Stimulated activated CD4-positive, alpha-beta T cell treated with anti-CD3 and anti-CD28 coated beads, Interleukin-2, amount 100 ng/mL, for 24 hours (primary cell): ENCODE measurements at places on chromosomes 6 and 20.

- DNase-seq: peak; percentile 51
Observed at GRCh38 chr6:137926207-137926731, 59.2 kb downstream of the TNFAIP3 start.

- no peak for DNase-seq
Observed at GRCh38 chr6:37524025-37524969, 24.6 kb upstream of the CCDC167 start.

DNA sequence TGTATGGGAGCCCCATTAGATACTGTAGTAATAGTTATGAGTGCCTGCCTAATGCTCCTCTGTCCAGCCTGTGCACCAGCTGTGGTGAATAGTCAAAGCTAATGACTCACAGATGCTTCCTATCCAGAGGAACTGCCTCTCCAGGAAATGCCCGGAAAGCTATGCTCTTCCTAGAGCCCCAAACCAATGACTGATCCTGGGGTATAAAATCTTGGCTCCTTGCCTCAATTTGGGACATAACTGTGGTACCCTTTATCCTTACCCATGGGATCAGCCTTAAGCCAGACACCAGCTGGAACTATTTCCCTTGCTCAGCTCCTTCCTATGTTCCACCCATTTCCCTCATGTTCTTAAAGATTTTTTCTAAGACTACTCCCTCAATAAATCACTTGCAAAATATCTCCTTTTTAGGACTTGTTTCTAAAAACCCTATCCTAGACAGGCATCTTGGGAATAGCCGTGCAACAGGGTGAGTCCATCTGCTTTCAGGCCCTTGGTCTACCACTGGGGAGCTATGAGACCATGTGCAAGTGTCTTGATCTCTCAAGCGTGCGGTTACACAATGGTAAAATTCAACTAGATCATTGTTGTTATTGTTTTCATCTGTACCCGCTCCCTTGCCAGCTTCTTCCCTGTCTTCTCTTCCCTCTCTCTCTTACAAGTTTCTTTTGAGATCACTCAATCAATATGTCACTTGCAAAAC lies 283.7 kb downstream of the BTBD3 start:
- DNase-seq: no peak

DNA sequence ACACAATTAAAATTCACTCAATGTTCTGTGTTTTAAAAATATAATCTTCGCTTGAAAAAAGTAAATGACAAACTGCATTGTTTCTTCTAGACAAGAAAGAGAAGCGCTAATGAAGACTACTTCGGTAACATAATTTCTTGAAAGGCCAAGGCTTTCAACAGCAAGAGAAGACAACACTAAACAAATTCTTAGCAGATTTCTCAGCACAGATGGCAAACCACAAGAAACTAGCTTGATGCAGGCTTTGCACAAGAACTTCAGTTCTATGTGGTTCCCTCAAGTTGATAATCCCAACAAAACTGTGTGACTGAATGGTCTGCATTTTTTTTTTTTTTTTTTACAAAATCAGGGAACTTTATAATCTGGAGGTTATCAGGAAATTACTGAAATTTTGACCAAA lies 447.4 kb upstream of the NRSN1 start:
- no peak for DNase-seq

DNA sequence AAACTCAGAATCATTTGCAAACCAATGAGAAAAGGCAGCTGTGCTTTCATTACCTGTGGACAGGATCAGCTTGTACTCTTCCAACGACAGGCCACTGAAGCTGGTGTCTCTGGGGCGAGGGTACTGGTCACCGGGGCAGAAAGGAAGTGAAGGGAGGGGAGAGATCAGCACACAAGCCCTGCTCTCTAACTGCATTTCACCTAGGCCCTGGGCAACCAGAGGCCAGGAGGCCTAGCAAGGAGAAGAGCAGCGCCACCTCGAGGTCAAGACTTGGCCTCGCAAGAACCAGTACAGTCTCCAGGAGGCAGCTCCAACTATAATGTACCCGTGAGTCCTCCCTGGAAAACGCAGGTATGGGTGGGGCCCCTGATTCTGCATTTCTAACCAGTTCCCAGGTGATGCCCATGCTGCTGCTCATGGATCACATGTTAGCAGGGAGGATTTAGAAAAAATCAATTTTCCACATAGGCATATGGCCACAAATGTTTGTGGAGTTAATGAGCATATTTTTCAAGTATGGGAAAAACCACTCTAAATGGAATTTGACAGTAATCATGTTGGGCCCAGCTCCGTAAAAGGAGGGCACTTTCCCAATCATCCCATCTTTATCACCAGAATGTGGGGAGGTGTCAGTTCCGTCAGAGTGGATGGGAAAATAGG lies 11.0 kb downstream of the UQCC2 start:
- peak; percentile 75 for DNase-seq

DNA sequence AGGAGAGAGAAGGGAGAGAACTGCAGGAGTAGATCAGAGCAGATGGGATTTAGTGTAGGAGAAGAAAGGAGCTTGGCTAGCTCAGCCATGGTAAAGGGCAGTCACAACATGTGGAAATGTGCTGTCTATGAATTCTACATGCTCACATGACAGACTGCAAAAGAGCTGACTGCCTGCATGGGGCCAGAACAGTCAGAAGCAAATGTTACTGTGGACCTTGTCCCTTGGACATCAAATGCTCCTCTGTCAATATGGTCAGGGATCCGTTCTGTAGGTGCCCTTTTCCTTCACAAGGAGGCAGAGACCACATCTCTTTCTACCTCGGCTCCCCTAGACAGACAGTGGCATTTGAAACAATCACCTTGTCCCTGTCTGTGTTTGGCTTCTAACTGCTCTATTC lies 46.6 kb upstream of the HIVEP1 start:
- DNase-seq: no peak

- DNase-seq: no peak
Observed at GRCh38 chr6:71404145-71404966, 115.7 kb downstream of the OGFRL1 start.

DNA sequence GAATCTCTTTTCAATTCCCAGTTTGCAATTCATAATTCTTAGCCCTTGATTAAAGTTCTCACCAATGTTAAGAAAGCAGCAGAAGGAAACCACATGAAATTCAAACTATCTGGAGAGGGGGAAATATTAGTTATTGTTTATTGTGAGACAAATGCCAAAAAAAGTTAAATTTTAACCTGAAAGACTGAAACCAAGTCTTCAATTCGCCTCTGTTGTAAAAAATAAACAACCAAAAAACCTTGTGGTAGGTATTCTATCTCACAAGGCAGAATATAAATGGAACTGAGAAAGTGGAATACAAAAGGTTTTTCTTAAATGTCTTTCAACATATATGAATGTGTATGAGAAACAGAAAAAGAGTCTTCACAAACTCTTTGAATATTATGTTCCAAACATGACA lies 24.8 kb downstream of the TMX4 start:
- no peak for DNase-seq

DNA sequence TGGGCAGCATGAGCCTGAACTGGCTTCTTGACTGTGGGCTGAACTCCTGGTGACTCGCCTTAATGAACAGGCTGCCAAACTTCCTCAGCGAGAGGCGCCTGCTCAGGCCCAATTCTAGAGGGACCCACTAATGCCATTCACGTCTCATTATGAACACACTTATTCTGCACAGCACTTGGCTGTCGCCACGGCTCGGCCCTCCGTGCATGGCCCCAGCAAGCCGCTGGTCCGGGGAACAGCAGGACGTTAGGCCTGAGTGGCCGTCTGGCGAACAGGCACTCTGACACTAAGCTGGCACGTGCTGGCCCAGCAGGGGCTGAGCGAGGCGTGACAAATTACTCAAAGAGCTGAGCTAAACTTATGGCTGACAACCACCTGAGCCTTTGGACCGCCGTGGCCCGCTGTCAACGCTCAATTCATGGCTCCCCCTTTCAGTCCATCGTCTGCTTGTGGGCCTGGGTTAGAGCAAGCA lies 45.9 kb downstream of the INSM1 start:
- DNase-seq: no peak

DNA sequence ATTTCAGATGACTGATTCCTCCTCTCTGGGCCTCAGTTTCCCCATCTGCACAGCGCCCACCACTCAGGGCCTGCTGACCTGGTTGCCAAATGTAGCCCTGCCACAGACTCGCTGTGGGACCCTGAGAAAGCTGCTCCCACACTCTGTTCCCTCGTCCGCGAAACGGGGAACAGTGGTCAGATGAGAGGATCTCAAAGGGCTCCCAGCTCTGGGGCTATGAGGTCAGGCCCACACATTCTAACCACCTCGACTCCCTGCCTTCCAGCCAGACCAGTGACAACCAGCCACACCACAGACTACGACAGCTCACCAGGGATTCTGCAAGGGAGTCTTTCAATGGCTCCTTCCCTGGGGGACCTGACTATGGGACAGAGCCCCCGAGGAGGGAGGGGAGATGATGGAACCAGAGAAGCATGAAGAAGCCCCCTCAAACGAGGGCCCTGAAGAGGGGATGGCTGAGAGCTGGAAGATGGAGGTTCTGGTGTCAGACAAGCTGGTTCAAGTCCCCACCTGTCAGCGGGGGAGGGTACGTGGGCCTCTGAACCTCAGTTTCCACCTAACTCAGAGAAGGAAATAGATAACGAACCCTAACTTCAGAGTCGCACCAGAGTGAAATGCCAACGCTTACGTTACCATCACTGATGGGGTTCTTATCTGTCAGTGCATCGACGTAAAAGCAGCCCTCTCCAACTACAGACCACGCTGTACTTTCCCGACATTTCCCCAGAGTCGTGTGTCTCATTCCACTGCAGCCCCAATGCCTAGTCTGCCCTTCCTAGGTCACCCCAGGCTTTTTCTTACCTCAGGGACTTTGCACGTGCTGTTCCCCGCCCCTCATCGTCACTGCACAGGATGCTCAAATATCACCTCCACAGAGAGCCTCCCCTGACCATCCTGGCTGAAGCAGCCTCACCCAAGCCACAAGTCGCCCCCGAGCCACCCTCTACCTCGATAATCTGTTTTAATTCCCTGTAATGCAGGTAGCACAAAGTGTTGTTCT lies 60.5 kb downstream of the PREX1 start:
- DNase-seq: no peak

DNA sequence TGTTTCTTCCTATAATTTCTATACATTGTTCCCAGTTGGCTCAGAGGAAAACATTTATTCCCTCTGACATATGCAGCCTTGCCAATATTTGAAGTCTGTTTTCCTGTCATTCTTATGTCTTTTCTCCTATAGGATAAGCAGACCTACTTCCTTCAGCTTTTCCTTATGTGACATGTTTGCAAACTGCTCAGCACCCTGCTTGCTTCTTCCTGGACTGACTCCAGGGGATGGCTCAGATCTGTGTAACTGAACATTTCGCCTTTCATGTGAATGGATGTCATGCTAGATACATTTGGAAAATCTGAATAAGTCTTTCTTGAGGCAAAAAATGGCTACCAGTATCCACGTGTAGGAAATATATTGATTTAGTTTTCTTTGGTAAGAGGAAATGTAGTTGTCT lies 113.2 kb downstream of the CARMIL1 start:
- no peak for DNase-seq

DNA sequence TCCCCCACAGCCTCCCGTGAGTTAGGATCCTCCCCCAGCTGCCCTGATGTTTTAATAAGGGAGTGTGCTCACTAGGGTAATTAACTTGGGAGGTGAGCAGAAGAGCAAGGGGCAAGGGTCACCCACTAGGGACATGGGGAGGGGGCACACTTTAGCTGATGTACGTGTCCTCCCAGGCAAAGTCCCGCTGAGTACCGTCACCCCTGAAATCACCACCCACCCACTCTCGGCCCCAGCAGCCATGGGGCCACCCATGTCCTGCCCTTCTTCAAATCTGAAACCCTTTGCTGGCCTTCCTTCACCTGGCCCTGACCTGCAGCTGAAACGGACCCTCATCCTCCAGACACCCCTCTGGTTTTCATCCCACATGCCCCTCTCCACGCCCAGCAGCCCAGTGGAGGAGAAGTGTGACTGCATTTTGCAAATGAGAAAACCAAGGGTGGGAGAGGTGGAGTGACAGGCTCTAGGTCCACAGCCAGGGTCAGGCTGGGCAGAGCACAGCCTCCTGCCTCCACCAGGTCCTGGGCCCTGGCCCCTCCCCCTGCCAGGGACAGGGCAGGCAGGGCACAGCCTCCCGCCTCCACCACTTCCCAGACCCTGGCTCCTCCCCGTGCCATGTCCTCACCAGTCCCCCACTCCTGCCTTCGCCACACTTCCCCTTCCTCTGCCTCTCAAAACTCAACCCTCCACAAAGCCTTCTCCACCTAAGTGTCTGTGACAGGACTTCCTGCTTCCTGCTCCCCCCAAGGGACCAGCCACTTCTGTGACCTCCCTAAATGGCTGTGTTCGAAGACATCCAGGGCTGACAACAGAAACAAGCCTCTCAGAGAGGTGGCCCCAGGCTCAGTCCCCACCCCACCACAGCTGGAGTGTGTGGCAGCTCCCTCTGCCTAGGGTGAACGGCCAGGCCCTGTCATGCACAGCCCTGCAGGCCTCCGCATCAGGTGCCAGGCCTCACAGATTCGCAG lies 15.1 kb downstream of the ACSS1 start:
- peak; percentile 31 for DNase-seq

DNA sequence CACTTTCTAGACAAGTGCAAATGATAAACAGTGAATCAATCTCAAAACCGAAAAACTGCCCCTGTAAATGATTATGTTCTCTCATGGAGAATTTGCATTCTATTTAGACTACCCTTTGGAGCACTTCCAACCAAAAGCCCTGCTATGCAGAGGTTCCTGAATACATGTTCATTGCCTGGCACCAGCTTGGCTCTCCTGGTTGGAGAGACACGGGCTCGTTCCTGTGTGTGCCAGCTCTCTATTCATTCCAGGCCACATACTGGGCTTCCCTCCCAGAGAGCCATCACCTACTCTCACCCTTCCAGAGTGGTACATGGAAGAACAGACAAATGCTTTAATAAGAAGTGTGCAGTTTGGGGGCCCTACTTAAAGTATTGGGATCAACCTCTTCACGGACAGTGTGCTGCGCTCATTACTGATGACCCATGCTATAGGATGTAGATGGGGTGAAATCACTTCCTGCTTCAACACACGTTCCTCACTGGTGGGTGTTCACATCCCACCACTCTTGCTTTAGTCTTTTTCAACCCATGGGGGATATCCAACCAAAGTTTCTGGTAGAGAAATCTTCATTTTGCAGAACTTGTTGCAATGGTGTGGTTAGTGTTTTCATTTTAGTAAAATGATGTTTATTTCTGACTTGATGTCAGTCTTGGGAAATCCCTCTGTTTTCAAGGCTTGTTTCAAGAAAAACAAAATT lies 38.5 kb upstream of the NAA20 start:
- DNase-seq: no peak

DNA sequence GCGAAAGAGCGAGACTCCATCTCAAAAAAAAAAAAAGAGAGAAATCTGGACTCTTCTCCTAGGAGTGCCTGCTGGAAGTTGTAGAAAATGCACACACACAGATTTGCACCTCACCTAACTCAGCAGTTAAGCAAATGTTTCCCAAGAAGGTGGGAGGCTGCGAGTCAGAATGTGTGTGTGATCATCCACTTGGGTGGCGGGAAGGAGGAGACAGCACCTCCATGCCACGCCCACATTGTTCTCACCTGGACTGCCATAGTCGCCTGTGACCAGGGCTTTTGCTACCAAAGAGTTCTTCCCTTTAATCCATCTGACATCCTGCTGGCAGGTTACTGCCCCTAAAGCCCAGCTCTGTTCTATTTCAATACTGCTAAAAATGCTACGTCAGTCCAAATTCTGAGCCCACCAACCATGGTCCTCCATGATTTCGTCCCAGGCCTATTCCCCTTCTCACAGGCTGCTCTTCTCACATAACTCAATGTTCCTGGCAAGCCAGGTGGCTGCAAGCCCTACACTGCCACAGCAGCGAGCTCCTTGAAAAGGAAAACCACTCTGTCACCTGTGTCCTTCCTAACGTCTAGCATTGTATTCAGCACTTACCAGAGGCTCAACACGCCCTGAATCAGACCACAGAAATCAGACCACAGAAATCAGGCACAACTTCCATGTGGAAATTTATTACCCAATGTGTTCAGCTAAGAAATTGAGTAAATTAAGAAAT lies 77.5 kb downstream of the PSMG4 start:
- no peak for DNase-seq
